ENCODE measurements at places on chromosomes 7 and 10. TPM values are rescaled to one million over a fixed set of nuclear protein-coding genes. Genes with fewer than 3 reads are reported as not detected.

DNA sequence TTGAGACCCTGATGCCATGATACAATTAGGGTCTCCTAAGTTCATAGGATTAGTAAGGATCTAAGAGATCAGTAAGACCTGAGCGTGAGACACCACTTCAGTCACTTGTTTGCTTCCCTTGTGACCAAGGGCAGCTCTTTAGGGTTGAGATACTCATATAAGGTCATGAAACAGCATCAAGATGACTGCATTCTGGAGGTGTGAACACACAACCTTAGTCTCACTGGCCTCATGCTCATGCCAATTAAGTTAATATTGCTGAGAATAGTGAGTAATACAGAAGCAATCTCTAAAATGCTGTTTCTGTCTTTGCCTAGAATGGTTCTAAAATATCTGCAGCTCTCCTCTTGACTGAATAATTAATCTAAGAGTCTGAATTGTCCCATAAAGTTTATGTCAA, 39.6 kb upstream of the KLHL7 start:
- no peak for DNase-seq

DNA sequence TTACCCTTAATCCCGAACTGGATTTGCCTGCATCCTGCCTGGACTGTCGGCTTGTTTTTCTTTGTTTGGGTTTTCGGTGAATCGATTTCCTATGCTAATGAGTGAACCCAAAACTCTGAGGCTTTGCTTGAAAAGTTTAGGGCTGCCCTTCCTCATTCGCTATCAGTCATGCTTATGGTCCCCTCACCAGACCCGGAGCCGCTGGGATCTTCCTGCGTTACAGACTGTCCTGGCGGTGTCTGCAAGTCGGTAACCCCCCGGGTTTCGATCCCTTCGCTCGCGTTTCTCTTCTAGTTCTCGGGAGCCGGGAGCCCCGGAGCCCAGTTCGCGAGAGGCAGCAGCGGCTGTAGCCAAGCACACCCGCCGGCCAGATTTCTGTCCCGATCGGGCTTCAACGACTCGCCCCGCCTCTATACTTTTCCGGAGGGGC, 2.2 kb downstream of the EMX2 start:
- DNase-seq = no peak

DNA sequence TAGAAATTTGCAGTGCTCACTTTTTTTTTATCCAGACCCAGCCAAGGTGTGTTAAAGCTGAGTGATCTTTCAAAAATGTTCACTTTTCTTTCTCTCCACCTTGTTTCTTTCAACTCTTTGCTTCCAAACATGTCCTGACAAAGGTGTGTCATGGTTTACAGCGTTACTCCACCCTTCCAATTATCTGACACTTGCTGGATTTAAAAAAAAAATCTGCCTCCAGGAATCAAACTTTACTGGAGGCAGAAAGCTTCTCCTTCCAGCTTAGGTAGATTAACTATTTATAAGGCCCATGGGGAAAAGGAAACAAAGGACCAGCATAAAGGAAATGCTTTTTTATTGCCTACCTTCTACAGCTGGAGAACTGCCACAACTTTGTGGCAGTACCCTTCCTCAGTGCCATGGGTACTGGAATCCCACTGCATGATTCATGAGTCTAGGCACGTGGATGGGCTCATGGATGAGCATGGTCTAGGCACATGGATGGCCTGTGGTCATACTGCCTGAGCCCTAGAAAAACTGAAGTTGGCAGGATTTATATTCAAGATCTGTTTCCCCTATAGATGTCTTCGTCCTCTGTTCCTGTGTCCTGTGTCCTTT, at the start of gene COL17A1:
Gene COL17A1, minus strand, starts transcription at position 80 of the 600 bp plus-strand sequence. CDS start 5,207 bp downstream, outside the sequence.
- DNase-seq = peak; percentile 64

GRCh38 chr10:70139151-70139996, 6.7 kb upstream of the AIFM2 start:
- DNase-seq = no peak

GRCh38 chr7:34158368-34159153, 253.2 kb downstream of the BMPER start:
- peak; percentile 42 for DNase-seq

SHH gene
- total RNA-seq = 22.6 TPM

PWWP2B gene
- total RNA-seq = 79.9 TPM

NAPEPLD gene
- total RNA-seq = 6.9 TPM

GRCh38 chr7:89761173-89761572, 393.1 kb upstream of the STEAP1 start:
- DNase-seq = no peak

RPEL1 gene
- total RNA-seq = 0.05 TPM

LMOD2 gene
- total RNA-seq = not detected

ASIC3 gene
- 2.2 TPM for total RNA-seq

GRCh38 chr7:142883145-142883544, 2.4 kb downstream of the TRPV6 start:
- no peak for DNase-seq

- DNase-seq = no peak
Measured at GRCh38 chr10:58518775-58519174, 6.1 kb downstream of the BICC1 start.

GJC3 gene
- not detected for total RNA-seq

CFAP70 gene
- total RNA-seq = not detected

- no peak for DNase-seq
Measured at GRCh38 chr10:79976999-79977398, 28.1 kb upstream of the SFTPD start.

CNOT4 gene
- total RNA-seq = 8.5 TPM

DNA sequence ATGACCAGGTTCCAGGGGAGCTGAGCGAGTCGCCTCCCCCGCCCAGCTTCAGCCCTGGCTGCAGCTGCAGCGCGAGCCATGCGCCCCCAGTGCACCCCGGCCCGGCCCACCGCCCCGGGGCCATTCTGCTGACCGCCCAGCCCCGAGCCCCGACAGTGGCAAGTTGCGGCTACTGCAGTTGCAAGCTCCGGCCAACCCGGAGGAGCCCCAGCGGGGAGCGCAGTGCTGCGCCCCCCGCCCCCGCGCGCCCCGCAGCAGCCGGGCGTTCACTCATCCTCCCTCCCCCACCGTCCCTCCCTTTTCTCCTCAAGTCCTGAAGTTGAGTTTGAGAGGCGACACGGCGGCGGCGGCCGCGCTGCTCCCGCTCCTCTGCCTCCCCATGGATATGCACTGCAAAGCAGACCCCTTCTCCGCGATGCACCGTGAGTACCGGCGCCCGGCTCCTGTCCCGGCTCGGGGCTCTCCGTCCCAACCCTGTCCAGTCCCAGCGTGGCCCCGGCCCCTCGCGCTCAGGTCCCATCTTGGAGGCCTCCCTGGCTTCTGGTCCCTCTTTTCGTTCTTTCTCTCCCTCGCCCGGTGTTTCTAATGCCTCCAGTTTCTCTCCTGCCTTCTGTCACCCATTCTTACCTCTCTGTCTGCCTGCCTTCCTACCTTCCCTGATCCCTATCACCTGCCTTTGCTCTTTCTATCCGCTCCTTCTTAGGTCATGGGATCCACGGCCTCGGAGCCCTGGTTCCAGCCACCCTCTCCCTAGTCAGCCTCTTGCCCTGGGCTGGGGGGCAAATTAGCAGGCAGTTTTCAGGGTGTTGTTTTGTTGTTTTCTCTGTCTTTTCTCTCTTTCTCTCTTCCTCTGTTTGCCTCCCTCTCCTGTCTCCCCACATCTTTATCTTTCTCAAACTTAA, 751 bp downstream of the PAX2 start:
- no peak for DNase-seq

- DNase-seq = peak; percentile 39
Measured at GRCh38 chr10:35005868-35006267, 84.3 kb downstream of the CUL2 start.

GRCh38 chr10:29617880-29618340, 16.9 kb downstream of the SVIL start:
- DNase-seq = no peak

NEBL gene
- total RNA-seq = 0.68 TPM

C10orf143 gene
- total RNA-seq = 0.91 TPM

TRIL gene
- not detected for total RNA-seq

GRCh38 chr7:127794551-127794950, 142.6 kb downstream of the SND1 start:
- no peak for DNase-seq

FRMPD2 gene
- total RNA-seq = not detected

TCAF2 gene
- total RNA-seq = 0.65 TPM

DNA sequence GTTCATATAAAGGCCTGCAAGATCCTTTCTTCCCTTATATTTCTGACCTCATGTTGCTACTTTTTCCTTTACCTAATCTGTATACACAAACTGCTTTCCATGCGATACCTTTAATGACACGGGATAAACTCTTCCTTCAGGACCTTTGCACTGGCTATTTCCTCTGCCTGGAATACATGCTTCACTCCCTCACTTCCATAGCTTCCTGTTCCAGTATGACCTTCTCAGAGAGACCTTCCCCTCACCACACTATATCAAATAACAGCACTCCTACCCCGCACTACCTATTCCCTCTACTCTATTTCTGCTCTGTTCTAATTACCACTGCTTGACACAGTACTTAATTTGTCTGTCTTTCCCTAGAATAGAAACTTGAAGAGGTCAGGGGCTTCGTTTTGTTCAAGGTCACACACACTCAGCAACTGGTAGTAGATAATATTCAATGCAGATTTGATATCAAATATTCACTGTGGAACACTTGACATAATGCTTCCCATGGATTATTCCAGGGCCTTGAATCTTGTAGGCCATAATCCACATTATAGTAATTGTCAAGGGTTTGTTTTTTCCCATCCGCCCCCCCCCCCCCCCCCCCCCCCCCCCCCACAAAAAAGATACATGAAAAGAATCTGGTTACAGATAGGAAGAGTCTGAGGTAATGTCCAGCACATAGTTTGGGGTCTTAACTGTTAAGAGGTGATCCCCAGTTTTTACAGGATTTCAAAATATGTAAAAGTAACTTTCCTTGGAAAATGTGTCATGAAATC, 11.1 kb downstream of the SYPL1 start:
- no peak for DNase-seq

DNA sequence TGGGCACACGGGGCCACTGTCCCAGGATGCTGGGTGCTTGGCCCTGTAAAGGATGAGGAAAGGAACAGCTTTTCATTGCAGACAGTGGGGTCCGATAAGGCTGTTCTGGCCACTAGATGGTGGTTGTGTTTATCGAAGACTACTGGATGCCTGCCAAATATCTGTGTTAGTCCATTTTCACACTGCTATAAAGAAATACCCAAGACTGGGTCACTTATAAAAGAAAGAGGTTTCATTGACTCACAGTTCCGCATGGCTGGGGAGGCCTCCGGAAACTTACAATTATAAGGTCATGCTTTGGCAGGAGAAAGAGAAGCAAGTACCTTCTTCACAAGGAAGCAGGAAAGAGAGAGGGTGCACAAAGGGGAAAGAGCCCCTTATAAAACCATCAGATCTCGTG, 32.2 kb upstream of the GARS1 start:
- DNase-seq = peak; percentile 28

DNA sequence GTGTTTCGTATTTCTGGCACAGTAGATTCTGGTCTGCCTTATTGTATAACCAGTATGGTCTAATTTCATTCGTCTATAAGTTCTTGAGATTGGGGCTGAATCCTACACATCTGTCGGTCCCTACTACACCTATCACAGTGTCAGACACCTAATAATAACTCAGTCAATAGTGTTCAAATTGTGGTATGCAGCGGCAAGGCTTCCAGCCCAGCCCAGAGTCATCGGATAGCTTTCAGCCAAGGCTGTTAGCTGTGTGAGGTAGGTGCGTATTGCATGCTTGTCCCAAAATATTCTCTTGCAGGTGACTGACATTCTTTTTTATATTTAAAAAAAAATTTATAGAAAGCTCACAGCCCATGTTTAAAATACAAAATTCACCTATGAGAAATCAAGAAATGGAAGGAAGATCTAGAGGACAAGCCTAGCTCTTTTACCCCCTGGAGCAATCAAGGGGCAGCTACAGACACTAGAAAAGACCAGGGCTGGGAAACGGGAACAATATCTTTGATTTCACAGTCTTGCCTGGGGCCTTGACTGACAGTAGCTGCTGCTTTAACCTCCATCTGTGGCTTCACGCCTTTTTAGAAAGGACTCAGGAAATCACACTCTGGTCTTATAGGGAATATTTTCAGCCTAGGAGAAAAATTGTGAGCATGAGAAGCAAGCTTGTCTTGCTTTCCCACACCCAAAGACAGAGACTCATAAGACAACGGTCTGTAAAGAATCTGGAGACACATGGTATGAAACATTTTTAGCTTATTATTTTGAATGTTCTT, 9.5 kb upstream of the ASB4 start:
- no peak for DNase-seq

- no peak for DNase-seq
Measured at GRCh38 chr10:6195846-6196245, 6.9 kb upstream of the PFKFB3 start.

STEAP2 gene
- 8.2 TPM for total RNA-seq

- DNase-seq = no peak
Measured at GRCh38 chr7:12827920-12828319, 140.5 kb downstream of the ARL4A start.

- DNase-seq = no peak
Measured at GRCh38 chr7:84399661-84400060, 205.1 kb upstream of the SEMA3A start.

DNA sequence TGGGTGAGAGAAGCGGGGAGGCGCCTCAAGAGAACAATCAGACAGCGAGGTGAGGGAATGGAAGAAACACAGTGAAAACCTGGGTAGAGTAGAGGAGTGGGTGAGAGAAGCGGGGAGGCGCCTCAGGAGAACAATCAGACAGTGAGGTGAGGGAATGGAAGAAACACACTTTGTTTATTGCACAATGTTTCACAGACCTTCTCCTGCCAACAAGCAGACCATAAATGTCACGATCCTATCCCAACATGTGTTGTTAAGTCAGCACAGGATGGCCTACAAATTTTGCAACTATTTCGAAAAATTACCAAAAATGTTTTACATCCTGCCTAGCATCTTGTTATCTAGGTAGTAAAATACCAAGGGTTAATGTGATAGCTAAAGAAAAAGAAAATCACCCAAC, 115.3 kb downstream of the JAZF1 start:
- no peak for DNase-seq

TWIST1 gene
- total RNA-seq = not detected

GRCh38 chr10:13769946-13770345, 183.2 kb downstream of the PRPF18 start:
- no peak for DNase-seq

DNA sequence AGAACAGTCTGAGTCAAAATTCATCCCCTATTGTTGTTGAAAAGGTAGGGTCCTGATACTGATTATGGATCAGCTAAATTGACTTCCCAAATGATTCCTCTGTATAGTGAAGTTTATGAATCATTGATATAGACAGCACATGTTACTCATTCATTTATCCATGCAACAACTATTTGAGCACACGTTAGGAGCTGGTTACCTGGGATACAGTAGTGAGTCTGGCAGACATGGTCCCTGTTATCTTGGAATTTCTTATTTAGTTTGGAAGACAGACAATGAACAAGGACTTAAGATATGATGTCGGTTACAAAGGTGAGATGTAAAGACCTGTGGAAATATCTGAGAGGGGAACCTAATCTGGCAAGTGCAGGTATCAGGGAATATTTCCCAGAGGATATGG, 28.0 kb upstream of the KIAA1217 start:
- no peak for DNase-seq

FAM241B gene
- 3.4 TPM for total RNA-seq

GPRIN2 gene
- 0.89 TPM for total RNA-seq

DNA sequence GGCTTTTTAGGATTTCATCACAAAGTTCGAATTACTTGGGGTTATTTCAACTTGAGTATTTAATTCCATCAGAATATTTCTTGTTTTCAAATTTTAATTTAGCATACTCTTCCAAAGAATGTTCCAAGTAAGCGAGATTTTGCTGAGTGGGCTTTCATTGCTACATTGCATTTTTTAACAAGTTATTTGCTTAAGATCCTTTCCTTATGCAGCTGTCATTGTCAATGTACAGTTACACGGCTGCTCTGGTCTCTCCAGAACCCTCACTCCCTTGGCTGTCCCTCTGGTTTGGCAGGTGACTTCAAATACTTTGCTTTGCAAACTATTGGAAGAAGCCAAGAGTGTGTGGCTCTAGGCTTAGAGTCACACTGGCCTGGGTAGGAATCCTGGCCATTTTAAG, 80.0 kb downstream of the CFAP58 start:
- no peak for DNase-seq

FKBP6 gene
- not detected for total RNA-seq

Measured in HT-29 (cell line).